ENCODE measurements at places on chromosomes 2 and 18.

GRCh38 chr2:134307334-134307733 lies 53.5 kb downstream of the MGAT5 start:
- DNase-seq: no peak

- DNase-seq: no peak
Measured at GRCh38 chr2:175218551-175218950, 37.0 kb upstream of the ATP5MC3 start.

GRCh38 chr18:8835521-8835953 lies 130.2 kb downstream of the MTCL1 start:
- DNase-seq: no peak

DNA sequence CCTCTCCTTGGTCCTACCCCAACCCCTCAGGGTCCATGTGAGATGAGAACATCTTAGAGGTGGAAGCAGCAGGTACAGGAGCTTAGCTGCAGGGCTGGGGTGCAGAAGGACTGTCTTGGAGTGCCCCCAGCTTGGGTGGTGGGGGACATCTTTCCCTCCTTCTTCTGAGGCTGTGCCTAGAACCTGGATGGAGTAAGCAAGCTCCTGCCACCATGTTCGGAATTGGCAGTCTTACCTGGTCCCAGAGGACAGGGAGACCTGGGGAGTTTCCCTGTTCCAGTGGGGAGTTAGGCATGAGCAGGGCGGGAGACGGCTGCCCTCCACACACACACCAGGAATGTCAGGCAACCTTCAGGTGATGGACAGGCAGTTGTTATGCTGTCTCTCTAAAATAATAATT lies 131.0 kb upstream of the COPS8 start:
- no peak for DNase-seq

DNA sequence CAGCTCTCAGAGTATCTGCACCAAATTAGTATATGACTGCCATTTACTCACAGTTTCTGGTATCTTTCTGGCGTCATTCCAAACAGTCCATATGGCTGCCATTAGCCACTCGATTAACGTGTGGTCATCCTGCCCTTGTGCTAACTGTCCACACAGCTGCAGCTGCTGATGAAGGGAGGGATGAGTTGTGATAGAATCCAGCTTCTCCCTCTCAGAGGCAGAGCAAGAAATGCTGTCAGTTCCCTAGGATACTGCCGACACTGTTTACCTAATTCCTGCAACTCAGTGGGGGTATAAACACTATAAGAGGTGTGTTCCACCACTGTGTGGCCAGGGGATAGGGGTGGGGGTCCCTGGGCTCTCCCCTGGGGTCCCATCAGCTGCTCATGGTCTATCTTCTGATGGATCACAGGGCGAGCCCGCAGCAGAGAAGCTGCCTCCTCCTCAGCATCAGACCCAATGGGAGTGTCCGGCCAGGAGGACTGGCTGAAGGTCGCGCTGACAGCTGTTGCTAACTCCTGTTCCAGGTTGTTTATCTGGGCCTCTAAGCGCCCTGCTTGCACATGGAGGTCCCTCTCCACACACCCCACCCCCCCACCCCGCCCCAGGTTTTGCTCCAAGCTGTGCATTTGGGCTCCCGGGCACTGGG lies 17.3 kb upstream of the KLHL23 start:
- no peak for DNase-seq

- no peak for DNase-seq
Measured at GRCh38 chr2:85213404-85213803, 80.2 kb downstream of the TCF7L1 start.

DNA sequence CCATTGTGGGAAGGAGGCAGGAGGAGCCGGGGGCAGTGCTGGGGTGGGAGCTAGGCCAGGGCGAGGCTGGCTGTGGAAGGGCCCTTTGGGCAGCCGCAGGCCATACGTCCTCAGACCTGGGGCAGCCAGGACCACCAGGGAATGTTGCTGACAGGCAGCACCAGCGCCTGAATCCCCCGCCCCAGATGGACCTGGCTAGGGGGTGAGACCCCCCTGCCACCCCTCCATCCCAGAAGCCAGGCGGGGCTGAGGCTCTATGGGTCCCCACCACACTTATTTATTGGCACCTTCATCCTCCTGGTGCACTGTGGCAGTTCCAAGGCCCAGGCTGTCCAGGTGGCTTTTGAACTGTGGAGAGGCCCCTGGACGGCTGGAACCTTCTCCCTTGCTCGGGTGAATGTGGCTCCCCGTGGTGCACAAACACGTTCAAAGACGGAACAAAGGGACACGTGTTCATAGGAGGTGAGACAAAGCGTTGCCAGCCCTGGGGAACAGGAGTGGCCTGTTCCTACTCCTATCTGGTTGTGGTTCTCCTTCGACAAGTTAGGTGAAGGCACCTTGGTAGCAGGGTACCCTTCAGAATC lies 35.1 kb downstream of the RAMP1 start:
- no peak for DNase-seq

DNA sequence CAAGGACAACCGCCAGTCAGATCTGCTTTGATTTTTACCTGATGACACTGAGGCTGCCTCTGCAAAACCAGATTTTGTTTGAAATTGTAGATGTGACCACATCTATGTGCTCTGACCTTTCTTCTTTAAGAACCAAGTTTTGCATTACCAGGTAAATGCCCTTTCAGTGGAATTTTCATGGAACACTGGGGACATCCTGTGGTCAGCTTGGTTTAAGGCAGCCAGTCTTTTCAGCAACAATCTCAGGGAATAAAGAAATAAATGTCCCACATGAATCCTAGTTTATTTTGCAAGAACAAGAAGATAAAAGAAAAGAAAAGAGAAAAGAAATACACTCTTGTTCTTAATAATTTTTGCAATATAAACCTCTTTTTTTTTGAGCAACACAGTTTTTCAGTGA lies 90.6 kb downstream of the POU3F3 start:
- no peak for DNase-seq

DNA sequence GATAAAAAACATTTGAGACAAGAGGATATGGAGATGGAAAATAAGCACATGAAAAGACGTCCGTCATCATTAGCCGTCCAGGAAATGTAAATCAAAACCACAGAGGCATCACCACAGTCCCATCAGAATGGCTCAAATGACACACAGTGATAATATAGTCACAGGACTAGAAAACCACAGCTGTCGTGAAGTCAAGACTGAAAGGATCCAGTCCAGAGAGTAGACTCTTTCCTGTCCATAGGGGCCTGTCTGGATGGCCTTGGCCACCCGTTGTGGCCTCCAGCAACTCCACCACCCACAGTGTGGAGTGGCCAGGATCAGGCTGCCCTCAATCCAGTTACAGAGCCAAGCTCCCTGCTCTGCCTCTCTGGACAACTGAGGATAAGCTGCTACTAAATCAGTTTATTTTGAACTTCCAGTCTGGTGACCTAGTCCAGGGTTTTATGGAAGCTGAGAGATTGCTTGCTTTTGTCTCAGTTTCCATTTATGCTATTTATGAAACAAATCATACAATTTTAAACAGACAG lies 60.4 kb downstream of the RHOB start:
- no peak for DNase-seq

- DNase-seq: no peak
Measured at GRCh38 chr18:39611381-39612100, 2045.9 kb upstream of the CELF4 start.

GRCh38 chr2:176683618-176684111 lies 414.4 kb downstream of the MTX2 start:
- DNase-seq: no peak

GRCh38 chr2:71630454-71631328 lies 177.3 kb downstream of the DYSF start:
- DNase-seq: no peak

DNA sequence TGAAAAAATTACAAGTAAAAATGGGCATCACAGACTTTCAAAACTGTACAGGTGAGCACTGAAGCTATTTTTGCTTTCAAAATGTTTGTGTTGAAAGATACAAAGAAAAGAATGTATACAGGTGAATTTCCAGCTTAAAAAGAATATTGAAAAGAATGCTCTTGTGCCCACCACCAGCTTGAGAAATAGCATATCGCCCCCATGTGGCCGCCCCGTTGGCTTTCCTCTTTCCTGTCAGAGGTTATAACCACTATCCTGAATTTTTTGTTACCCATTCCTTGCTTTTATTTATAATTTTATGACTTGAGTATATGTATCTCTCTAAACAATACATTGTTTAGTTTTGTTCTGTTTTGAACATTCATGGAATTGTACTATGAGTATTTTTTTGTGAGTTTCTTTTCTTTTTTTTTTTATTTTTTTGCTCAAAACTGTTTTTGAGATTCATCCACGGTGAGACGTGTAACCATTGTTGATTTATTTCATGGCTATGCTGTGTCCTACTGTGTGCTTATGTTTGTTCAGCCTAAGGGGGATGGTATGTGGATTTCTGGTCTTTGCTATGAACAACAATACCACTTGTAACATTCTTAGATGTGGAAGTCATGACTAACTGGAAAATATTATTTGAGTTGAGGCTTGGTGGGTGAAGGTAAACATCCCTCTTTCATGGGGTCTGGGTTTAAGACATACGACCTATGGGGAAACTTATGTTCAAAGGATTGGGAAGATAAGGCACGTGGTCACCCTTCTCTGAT lies 11.6 kb downstream of the TRPM8 start:
- DNase-seq: no peak

- no peak for DNase-seq
Measured at GRCh38 chr2:9658972-9659371, 28.2 kb upstream of the YWHAQ start.

DNA sequence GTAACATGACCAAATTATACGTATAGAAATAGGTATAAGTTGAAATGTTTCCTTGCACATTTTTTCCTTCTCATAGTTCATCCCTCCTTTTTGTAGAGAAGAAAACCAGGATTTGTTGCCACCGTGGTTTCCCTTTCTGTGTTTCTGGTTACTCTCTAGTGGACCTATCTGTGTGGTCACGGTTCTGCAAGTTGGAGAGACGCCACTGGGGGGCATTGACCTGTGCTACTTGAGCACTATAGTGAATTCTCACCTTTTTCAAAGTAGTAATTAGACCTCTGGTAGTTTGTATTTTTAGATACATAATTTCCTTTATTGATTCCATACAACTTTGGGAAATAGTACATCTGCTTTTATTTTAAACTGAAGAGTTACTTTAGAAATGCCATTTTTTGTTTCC lies 444.8 kb downstream of the PTPRM start:
- no peak for DNase-seq

DNA sequence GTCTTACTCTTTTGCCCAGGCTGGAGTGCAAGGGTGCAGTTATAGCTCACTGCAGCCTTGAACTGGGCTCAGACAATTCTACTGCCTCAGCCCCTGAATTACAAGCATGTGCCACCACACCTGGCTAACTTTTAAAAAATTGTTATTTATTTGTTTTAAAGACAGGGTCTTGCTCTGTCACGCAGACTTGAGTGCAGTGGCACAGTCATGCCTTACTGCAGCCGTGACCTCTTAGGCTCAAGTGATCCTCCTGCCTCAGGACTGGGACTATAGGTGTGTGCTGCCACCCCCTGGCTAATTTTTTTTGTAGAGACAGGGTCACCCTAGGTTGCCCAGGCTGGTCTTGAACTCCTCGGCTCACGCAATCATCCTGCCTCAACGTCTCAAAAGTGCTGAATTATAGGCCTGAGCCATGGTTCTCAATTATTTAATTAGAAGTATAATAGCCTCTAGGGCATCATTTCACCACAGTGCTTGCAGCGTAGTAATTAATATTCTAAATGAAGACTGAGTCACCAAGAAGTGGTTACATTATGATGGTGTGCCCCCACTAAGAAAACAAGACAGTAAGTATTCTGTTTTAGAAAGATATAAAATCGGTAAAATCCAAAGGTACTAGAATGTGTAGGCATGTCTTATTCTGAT lies 69.6 kb downstream of the EML4 start:
- DNase-seq: peak; percentile 30

GRCh38 chr2:44935729-44936098 lies 5.8 kb upstream of the SIX3 start:
- no peak for DNase-seq

DNA sequence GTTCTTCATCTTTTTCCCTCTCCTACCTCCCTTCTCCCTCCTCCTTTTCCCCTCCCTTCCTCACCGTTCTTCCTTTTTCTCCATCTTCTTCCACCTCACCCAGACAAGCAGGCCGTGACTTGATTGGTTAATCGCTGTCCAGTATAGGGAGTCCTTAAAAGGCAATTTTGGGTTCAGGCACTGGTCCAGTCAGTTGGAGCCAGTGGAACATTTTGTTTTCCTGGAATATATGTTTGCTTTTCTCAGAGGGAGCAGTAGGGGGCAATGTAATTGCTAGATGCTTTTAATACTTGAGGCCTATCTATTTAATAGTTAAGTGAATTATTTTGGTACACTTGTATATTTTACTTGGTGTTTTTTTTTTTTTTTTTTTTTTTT lies 15.0 kb downstream of the ELAC1 start:
- no peak for DNase-seq

DNA sequence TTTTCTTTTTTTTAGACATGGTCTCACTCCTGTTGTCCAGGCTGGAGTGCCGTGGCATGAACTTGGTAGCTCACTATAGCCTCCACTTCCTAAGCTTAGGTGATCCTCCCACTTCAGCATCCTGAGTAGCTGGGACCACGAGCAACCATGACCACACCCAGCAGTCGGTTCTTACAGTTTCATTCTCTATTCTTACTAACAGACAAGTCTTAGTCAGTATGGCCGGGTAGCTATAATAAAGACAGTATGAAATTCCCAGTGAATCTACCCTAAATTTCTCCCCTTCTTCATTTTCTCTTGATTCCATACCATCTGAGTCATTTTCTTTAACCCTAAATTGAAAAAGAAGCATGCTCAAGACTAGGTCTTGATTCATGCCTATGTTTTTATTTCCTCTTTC lies 775.3 kb upstream of the NRXN1 start:
- no peak for DNase-seq

DNA sequence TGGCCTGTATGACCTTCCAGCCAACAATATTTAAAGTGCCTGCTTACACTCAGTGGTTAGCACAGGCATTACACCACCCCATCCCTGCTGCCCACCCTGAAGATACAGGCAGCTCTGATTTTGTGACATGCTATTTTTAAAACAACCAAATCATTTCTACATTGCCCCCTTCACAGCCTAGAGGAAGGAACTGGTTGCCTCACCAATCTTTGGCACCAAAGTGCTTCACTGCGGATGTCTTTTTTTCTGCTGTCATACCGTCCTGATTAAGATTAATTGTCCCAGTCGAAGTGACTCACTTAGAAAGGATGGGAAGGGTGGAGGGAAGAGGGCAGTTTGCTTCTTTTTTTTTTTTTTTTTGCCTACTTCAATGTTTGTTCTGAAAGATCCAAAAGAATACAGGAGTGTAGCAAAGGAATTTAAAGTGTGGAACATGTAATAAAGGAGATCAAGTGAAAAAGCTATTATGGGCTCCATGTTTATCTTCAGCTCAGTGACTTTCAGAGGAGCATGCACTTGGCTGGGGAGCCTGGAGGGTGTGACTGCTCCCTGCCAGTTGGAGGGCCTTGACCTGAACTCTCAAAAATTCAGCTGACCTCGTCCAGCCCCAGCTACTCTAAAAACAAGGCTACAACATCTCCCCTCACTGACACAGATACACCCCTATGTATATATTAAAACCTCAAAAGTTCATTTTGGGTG lies 501.1 kb upstream of the TNP1 start:
- DNase-seq: no peak

DNA sequence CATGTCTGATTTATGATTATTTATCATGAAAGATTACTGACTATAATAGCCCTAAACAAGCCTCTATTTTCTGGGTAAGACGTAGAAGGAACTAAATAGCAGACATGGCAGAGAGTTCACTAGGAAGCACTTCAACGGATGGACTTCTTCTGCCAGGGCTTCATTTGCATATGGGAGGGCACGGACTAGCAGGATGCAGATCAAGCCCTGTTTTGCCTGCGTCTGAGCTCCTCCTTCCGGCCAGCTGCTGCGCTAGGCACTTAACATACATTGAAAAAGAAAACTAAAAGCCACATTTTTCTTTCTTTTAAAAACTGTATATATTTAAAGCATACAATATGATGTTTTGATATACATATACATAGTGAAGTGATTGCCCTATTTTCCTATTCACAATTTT lies 340.0 kb upstream of the MEX3C start:
- DNase-seq: no peak
